Kidney tubule cell (primary cell): ENCODE measurements at places on chromosomes 3 and 15.

DNA sequence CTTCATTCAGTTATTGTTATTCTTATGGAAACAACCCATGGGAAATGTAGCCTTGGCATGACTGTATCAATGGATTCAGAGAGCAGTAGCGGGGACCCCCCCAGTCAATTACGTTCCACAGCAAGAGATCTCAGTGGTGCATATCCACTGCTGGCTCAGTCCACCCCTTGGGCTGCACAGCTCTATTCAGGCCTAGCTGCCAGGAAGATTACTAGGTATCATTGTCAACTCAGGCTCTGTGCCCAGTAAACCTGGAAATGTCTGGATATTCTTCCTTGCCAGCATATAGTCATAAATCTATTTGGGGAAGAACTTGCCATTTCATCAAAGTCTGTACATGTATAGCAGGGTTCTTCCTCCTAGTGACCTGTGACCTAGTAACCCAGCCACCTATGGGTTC is 128.1 kb upstream of the CCDC54 start:
- no peak for DNase-seq

DNA sequence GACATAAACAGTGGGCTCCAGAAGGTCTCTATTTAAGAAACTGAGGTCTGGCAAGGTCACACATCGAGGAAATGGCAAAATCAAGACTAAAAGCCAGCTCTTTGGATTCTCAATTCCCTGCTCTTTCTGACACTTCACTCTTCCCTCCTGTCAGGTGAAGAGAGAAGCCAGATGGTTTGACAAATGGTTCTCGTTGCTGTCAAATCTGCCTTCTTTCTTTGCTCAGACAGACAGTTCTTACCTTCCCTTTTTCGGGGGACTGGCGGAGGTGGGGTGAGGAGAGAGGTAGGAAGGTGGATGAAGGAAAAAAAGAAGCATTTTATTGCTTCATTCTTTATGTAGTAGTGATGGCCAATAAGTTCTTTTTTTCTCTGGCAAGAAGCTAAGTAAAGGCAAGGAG is 133.4 kb downstream of the LPP start:
- DNase-seq, result no peak

DNA sequence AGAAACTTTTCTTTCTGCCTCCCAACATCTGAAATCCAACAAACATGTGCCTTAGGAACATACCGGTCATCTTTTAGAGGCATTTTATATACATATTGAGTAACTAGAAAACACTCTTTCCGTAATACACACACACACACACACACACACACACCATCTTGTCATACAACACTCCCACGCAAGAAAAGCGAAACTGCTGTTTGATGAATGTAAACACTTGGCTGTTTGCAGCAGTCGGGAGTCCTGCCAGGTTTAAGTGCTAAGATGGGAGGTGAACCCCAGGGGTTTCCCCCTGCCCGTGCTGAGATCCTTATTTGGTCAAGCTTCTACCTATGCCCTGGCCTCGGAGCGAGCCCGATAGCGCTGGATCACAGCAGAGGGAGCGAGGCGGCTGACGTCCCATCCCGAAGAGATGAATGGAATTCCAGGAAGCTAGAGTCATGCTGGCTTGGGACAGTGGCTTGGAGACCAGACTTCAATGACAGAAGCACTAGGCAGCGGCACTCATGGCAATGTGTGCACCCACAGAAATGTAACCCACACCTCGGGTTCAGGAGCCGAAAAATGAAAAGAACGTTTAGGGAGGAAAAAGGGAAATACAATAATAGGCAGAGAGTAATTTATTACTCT is 1.3 kb upstream of the THBS1 start:
- DNase-seq, result peak; percentile 98

DNA sequence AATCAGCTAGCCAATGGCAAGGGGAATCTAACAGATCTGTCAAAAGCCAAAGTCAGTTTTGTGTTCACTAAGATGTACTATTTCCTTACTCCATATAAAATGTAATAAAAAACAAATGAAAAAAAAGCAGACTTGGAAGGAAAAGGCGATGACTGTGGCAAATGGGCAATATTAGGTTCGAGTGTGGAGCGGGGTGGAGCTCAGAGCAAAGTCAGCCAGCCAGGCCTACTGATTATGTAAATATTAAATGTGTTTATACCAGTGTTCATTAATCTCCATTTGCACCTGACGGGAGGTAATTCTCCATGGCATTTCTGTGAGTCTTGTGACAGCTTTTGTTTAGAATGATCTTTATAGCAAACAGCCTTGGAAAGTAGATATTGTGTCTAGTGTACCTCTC is 96.2 kb upstream of the KCNMB2 start:
- no peak for DNase-seq

GRCh38 chr3:32374788-32375595 is 16.7 kb upstream of the CMTM7 start:
- peak; percentile 80 for DNase-seq

DNA sequence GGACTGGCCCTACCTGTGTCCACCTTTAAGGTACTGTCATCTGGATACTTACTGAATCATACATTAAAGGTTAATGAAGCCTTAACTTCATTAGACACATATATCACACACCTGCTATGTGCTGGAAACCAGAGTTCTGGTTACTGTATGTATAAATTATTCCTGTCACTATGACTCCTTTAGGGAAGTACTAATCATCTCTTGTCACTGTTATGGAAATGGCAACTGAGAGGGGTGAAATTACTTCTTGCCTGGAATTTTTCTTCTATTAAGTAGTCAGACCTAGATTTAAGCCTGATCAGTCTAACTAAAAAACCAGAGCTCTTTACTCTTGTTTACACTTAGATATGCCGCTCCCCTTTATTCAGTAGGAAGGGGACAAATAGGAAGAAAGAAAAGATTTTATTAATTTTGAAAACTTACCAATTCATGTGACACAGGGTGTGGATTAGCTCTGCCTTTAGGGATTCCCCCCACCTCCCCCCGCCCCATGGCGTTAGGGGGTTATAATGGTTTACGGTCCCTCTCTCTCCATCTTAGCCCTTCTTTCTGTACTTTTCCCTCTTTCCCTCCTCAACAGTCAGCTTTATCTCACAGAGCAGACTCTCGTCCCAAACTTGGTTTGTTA is 152.5 kb downstream of the KLHL25 start:
- DNase-seq, result peak; percentile 23

DNA sequence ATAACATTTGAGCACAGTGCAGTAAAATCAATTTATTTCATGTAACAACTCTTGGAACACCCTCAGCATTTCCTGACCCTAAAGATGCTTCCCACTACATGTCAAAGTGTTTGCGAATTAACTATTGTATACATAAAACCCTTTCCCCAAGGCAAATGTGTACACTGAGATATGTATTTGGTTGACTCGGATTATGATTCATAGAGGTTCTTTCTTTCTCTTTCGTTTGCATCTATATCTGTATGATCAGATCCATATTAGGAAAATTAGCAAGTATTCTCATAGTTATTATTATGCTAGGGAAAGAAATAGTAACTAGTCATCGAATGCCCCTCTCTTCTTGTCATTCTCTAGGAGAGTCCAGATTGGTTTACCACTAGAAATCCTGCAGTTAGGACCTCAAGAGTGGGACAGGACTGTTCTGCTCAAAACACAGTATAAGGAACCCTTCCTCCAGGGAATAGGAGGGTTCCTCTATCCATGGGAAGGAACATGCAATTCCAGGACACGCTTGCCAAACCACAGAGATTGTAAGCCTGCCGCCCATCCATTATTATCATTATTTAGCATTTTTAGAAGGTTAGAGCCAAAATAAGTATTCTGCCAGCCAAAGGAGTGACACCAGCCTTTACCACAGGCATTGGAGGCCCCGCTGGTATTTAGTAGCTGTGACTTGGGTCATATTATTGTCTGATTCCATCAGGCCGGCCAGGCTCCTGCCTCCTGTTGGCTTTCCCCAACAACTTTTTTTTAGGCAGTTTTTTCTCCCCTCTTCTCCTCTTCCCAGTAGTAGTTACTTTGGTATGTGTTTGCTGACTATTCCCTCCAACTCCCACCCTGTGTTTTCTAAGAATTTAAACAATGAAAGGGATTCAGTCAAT is 100.7 kb downstream of the GALK2 start:
- DNase-seq, result no peak

DNA sequence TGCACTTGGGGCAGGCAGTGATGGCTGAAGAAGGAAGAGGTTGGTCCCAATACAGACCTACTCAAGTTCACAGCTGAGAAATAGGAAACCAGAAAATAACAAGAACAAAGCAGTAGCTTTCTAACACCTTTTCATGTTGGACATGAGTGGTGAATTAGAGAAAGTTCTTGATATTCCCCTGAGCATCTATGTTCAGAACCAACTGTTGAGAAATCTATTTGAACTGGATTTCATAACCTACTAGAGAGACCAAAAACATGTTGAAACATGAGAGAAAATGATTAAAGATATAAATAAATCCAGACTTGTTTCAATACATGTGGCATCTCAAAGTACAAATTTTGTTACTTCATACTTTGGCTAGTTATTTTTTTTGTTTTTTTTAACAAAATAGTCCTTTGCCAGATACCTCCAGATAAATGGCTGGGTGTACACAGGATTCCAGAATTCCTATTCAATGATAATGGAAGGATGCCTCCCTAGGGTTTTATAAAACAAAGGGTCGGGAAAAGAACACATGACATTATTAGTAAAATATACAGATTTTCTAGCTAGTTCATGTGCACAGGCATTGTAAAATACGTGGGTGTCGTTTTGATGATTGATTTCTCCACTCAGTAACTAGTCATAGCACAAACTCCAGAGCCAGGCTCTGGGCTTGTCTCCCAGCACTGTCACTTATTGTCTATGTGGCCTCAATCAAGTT is 34.4 kb upstream of the TNFSF10 start:
- DNase-seq, result no peak

- no peak for DNase-seq
These were observed 264.2 kb downstream of the ROBO2 start for GRCh38 chr3:77303955-77304699.

DNA sequence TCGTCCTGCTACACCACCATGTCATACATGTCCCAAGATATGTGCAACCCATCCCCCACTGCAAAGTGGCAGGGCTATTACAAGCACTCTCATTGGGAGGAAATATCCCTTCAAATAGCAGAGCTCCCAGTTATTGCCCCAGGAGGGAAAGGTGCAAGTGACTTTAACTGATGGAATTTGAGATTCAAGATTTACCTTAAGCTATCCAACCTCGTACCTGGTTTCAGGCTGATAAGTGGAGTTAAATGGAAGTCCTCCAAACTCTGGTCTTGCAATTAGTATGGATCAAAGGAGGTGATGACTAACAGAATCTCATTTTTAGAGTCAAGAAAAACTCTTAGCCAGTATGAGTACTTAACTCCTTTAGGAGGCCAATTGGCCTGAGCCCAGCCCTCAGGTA is 2.1 kb downstream of the SLCO2A1 start:
- DNase-seq, result peak; percentile 35

DNA sequence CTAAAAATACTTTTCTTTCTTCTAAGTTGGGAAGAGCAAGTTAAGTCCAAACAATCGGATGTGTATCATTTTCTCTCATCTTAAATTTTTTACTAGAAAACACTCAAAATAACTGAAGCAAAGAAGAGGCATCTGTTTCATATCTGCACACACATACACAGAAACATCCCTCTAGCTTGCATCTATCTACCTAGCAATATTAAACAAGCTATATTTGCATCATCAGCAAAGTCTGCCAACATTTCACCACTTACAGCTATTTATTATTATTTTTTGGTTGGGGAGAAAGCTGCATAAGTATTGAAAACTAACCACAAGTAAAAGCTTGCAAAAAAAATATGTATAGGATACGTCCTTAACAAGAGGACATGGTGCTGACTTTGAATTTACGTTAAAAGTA is 1.9 kb downstream of the GOLIM4 start:
- no peak for DNase-seq

GRCh38 chr3:14122301-14122700 is 2.4 kb downstream of the CHCHD4 start:
- no peak for DNase-seq

GRCh38 chr3:195609229-195609628 is 25.5 kb upstream of the APOD start:
- no peak for DNase-seq

DNA sequence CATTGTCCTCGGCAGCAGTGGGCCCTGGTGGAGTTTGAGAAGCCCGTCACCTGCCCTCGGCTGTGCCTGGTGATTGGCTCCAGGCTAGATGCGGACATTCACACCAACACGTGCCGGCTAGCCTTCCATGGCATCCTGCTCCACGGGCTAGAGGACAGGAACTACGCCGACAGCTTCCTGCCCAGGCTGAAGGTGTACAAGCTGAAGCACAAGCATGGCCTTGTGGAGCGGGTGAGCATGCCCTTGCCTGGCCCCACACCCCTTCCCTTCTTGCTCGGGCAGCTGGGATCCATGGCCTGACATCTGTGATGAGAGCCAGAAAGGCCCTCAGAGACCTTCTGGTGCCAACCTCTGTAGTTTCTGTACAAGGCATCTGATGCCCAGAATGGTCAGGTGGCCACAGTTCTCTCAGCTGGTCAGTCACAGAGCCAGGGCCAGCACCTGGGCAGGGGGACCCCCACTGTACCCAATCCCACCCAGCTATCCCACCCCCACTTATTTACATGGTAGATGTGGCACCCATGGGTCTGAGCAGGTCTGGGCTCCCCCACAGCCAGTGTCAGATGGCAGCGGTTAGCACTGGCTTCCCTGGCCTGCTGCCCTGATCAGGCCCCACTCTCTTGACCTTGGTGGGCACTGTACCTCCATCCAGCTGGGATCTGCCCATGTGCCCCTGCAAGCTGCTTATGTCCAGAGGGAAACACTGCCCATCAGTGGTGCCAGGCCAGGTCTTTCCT is 124.9 kb downstream of the DNAJB8 start:
- DNase-seq, result no peak

GRCh38 chr3:31039145-31039544 is 144.7 kb upstream of the GADL1 start:
- DNase-seq, result peak; percentile 47

GRCh38 chr15:100341750-100342560 is at the start of gene ADAMTS17:
Gene ADAMTS17 (minus strand): TSS chr15:100341975. CDS start chr15:100341899, 76 bp downstream.
- peak; percentile 95 for DNase-seq

GRCh38 chr3:71611099-71611498 is 27.6 kb upstream of the FOXP1 start:
- DNase-seq, result no peak
